ENCODE measurements at places on chromosomes 2 and 18. TPM values are rescaled to one million over a fixed set of nuclear protein-coding genes. Genes with fewer than 3 reads are reported as not detected.

GRCh38 chr2:173218326-173219056 lies 136.2 kb upstream of the CDCA7 start:
- DNase-seq = no peak

- no peak for DNase-seq
Observed at GRCh38 chr18:53322163-53322562, 902.3 kb downstream of the MBD2 start.

DNA sequence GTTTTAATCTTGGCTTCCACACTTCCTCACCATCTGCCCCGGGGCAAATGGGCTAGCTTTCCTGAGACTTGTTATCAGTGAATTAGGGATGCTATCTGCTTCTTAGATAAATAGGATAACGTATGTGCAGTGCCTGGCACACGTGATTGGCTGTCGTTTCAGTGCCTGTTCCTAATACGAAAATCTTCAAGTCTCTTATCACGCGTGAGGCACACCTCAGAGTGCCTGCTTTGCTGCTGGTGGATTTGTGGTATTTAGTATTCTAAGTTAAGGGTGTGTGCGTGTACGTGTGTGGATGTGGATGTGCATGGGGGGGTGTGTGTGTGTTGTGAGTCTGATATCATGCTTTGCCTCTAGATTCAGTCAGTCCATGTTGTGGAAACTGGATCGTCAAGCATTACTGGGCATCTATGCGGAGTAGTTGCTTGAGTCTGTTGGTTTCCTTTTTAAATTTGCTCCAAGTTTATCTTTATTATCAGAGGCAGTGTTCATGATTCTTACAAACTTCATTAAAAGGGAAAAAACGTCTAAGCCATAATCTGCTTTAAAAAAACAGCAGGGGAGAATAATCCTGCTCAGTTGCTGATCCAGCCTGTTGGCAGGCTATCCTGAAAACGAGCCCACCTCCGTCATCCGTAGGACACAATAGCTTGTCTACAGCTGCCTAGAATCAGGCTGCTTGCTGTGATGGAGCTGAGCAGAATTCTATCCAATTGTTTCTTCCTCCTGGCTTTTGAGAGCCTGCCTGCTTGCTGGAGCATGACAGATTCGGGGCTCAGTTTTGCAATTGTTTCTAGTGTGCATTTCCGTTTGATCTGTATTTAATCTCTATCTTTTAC lies 6.6 kb downstream of the SH3RF3 start:
- no peak for DNase-seq

DNA sequence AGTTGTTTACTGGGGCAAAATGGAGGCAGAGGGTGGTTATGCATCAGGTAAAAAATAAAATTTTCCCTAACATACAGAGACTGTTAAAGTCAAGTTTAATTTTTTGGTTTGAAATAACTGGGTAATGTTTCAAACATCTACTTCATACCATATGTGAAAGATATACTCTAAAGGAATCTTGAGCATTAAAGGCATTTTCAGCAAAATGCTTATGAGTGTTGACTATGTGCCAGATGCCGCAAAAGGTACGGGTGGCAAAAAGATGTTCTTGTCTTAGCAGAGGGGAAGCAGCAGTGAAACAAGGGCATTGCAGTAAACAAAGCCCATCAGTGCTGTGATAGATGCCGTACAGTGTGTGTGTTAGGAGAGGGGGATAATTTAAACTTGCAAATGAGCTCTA lies 263.1 kb upstream of the ID2 start:
- no peak for DNase-seq

DNA sequence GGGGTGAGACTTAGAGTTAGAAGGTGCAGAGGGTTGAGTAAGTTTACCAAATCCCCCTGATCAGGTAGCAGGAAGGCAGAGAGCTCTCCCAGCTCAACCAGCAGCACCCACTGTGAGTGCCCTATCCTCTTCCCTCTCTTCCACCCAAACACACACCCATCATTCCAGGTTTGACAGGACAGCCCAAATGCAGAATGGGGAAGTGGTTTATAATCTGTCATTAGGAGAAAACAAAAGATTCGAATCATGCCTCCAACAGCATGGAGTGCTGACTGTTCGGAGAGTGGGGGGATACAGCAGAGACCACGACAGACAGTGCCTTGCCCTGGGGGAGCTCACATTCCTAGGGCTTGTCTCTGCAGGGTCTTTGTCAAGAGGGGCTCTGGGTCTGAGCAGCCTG lies 11.7 kb downstream of the CXCR2 start:
- no peak for DNase-seq

AFF3 gene
- 0.10 TPM for polyA plus RNA-seq

DSG4 gene
- polyA plus RNA-seq = not detected

SPTBN1 gene
- polyA plus RNA-seq = 56.1 TPM

FOXI3 gene
- polyA plus RNA-seq = not detected

CERKL gene
- polyA plus RNA-seq = not detected
